Thymus (tissue), 14 donors: ENCODE measurements at places on chromosomes 1 and 21. TPM values are rescaled to one million over a fixed set of nuclear protein-coding genes. Genes with fewer than 3 reads are reported as not detected.

GRCh38 chr1:55476445-55477015 is 261.4 kb upstream of the USP24 start:
- no peak overlapping the region for H3K4me3 ChIP-seq
- no peaks in the 10 kb centered on the region for H3K4me1 ChIP-seq
- no peaks in the 10 kb centered on the region for H3K36me3 ChIP-seq
- H3K27me3 ChIP-seq, result peaks cover 3% of the 10 kb centered on the region
- no peak overlapping the region for H3K27ac ChIP-seq
- no peak for DNase-seq

DNA sequence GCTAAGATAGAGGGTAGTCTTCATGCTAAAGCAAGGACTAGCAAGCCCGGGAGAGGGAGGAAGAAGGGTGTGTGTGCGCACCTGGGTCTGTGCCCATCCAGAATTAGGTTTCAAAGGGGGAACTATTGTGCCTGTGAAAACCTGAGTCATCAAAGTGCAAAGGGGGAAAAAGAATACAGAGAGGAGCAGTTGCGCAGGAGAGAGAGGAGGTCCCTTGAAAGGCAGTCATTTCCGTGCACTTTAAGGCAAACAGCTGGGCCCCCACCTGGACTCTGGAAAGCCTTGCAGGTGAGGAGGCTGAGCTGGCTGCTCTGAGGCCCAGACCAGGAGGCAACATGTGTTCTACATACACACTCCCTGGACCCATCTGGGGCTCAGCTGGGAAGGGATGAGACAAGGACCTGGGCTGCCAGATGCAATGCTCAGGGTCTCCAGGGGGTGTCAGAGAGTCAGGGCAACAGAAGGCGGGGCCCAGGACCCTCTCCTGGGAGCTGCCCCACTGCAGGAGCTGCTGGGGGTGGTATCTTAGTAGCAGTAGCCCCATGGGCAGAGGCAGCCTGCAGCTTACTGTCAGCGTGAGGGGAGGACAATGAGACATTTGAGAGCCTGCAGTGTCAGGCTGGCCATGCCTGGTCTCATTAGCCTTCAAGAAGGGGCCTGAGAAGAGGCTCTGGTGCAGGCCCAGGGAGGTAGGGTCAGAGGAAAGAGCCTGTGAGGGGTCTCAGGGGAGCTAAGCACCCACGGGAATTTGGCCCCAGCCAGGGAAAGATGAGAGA is 14.3 kb downstream of the PROK1 start:
- H3K36me3 ChIP-seq, result no peaks in the 10 kb centered on the region
- peaks cover 8% of the 10 kb centered on the region for H3K4me1 ChIP-seq
- H3K4me3 ChIP-seq, result no peak overlapping the region
- H3K27me3 ChIP-seq, result no peaks in the 10 kb centered on the region

The OR6N1 gene
- total RNA-seq, result not detected

DNA sequence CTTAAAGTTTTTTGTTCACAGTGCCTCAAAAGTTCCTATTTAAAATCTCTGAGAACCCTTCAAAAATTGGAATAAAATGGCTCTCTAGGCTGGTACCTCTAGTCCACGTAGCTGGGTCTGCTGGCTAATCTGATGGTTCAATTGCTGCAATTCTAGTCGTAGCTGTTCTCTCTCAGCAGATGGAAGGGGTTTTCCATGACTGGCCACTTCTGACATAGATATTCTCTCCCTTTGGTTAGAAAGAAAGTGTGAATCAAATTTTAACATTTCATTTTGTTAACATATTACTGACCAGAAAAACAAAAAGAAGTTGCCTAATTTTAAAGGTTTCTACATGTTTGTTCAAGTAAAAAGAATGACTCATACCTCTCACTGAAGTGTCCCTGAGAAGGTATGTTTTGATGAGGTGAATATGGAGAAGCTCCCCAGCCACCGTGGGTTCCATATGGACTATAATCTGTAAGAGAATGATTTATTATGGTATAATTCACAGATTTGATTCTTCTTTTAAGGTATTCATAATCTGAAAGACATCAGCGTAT is 29.3 kb upstream of the SERPINC1 start:
- H3K36me3 ChIP-seq, result peaks cover 75% of the 10 kb centered on the region
- no peak overlapping the region for H3K27ac ChIP-seq
- no peak for DNase-seq
- no peaks in the 10 kb centered on the region for H3K4me1 ChIP-seq

GRCh38 chr1:207808911-207809555 is 57.2 kb downstream of the CD46 start:
- no peak overlapping the region for H3K27ac ChIP-seq
- no peaks in the 10 kb centered on the region for H3K27me3 ChIP-seq
- peaks cover 99% of the 10 kb centered on the region for H3K36me3 ChIP-seq
- peaks cover 15% of the 10 kb centered on the region for H3K4me1 ChIP-seq

DNA sequence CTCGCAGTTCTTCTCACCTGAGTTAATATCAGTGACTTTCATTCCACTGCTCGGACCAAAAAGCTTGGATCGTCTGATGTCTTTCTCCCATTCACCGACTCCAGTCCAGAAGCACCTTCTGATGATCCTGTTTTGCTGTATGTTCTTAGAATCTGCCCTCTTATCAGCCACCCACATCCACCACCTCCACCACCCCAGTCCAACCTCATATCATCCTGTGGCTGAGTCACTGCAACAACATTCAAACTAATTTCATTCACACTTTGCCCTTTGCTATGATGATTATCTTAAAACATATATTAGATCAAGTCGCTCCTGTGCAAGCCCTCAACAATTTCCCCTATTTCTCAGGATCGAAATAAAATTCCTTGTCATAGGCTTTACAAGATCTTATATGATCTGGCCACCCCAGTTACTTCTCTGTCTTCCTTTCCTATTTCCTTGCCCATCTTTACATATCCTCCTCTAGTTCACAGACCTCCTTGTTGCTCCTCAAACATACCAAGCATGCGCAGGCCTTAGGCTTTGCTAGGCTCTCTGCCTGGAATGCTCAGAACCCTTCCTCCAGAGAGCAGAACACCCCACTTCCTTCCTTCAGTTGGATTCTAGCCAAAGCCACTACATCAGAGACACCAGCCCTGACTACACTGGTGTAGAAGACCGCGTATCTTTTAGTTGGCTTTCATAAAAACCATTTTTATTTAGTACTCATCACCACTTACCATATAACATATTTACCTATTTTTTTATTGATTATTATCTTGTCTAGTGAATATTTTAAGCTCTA is 335.7 kb upstream of the GREM2 start:
- no peaks in the 10 kb centered on the region for H3K36me3 ChIP-seq
- no peak overlapping the region for H3K27ac ChIP-seq
- H3K27me3 ChIP-seq, result no peaks in the 10 kb centered on the region
- H3K4me3 ChIP-seq, result no peak overlapping the region
- H3K4me1 ChIP-seq, result no peaks in the 10 kb centered on the region

The FHAD1 gene
- total RNA-seq, result 0.66 TPM

The CCDC181 gene
- total RNA-seq, result 0.47 TPM

GRCh38 chr21:41483415-41483814 is 24.5 kb downstream of the TMPRSS2 start:
- H3K27ac ChIP-seq, result no peak overlapping the region
- no peaks in the 10 kb centered on the region for H3K36me3 ChIP-seq

DNA sequence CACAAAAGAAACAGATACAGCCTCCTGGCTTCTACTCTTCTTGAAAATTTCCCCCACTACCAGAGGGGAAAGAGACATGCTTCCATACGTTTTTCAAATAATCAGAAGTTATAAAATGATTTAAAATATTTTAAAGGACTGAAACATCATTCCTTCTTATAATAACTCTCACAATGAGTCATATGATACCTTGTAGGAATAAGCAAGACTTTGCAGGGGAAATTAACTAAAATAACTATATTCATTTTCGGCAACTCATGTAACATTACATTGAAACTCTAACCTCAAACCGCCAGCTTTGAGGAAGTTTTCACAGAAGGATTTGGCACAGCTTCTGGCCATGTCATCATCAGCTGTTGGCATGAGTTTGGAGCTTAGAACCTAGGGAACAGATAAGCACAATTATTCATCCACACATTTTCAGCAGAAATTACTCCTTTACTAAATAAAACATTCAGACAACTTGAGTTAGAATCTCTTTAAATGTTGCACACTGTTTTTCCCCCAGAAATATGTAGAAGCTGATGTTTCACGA is 85.9 kb downstream of the USP24 start:
- peaks cover 86% of the 10 kb centered on the region for H3K36me3 ChIP-seq
- H3K4me3 ChIP-seq, result no peak overlapping the region
- no peaks in the 10 kb centered on the region for H3K4me1 ChIP-seq
- no peak overlapping the region for H3K27ac ChIP-seq
- no peaks in the 10 kb centered on the region for H3K27me3 ChIP-seq
- no peak for DNase-seq

GRCh38 chr1:16012590-16013219 is 5.1 kb downstream of the HSPB7 start:
- H3K27me3 ChIP-seq, result peaks cover 51% of the 10 kb centered on the region
- H3K27ac ChIP-seq, result no peak overlapping the region
- H3K4me1 ChIP-seq, result peaks cover 4% of the 10 kb centered on the region
- no peaks in the 10 kb centered on the region for H3K36me3 ChIP-seq
- no peak overlapping the region for H3K4me3 ChIP-seq

DNA sequence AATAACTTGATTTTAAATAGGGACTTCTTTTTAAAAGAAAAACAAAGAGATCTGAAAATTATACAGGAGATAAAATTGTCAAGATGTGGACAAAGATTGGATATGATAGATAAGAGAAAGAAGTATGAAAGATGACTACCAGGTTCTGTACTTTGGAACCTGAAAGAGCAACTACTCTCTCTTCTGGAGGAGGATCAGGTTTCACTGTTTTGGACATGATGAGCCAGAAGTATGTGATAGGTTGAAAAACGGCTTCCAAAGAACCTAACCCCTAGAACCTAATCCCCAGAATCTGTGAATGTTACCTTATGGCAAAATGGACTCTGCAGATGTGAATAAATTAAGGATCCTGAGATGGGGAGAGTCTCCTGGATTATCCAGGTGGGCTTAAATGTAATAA is 26.2 kb downstream of the RSBN1 start:
- no peaks in the 10 kb centered on the region for H3K27me3 ChIP-seq
- H3K4me1 ChIP-seq, result peaks cover 21% of the 10 kb centered on the region
- no peak overlapping the region for H3K27ac ChIP-seq
- no peak overlapping the region for H3K4me3 ChIP-seq
- H3K36me3 ChIP-seq, result peaks cover 4% of the 10 kb centered on the region

DNA sequence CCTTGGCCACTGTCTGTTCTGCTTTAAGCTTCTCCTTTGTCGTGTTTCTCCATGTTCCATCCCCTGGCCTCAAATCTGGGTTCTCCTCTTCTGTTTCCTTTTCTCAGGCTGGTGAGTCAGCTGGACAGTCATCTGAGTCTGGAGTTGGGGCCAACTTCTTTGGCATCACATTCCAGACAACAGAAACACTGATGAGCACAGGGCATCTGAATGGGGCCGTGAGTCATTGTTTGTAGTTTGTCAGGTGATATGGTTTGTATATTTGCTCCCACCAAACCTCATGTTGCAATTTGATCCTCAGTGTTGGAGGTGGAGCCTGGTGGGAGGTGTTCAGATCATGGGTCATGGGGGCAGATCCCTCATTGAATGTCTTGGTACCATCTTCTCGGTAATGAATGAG is 14.3 kb upstream of the OLIG2 start:
- H3K27ac ChIP-seq, result no peak overlapping the region
- H3K4me1 ChIP-seq, result no peaks in the 10 kb centered on the region
- peaks cover 49% of the 10 kb centered on the region for H3K27me3 ChIP-seq

DNA sequence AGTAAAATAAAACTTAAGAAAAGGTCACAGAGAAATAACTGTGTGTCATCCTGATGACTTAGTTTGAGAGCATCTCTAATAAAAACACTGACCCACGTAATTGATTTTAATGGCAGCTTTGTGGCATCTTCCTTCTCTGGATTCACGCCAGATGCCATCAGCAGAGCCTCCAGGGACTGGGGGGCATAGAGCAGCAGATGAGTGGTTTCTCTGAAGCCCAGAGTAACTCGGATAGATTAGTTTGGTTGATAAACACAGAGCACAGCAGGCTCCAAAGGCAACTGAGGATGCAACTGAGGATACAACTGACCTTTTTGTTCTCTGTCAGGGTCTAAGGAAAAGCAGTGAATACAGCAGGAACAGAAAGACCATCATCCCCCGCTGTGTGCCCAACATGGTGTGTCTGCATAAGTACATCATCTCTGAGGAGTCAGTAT is 180.8 kb downstream of the RPS6KC1 start:
- no peak overlapping the region for H3K27ac ChIP-seq
- no peak overlapping the region for H3K4me3 ChIP-seq
- H3K4me1 ChIP-seq, result no peaks in the 10 kb centered on the region
- DNase-seq, result no peak
- no peaks in the 10 kb centered on the region for H3K27me3 ChIP-seq
- no peaks in the 10 kb centered on the region for H3K36me3 ChIP-seq

DNA sequence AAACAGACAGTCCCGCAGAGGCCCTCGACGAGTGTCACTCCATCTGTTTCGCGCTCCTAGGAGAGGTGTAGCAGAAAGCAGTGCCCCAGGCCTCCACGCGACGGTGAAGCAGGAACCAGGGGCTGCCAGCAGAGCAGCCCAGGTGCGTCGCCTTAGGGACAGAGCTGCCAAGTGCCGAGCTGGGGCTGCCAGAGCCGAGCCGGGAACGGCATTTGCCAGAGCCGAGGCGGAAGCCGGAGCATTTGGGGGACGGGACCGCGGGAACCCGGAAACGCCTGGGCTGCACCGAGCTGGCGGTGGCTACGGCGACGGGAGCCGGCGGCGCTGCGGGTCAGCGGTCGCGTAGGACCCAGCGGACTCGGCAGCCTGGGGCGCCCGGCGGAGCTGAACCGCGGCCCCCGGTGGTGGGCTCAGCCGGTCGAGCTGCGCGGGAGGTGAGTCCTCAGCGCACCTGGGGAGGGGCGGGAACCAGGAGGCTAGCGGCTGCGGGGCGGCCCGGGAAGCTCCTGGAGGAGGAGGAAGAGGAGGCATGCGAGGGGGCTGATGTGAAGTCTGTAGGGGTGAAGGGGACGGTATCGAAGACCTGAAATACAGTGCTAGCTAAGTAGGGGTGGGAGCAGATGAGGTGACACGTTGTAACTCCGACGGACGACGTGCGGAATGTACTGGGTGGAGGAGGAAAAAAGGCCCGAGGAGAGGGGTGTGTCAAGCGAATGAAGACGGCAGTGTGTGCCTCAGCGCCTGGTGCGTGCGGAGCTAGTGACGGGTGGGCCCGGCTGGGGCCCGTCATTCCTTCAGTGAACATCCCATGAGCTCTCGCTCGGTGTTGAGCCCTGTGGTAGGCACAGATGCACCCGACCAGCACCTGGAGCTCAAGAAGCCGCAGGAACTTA is at the start of gene SLC35A3:
TSS of gene SLC35A3 (plus strand) at position 268 of the 893 bp plus-strand sequence. CDS start 23,559 bp downstream, outside the sequence.
- H3K4me3 ChIP-seq, result peak within 1 kb of the TSS; percentile 88
- peak within 1 kb of the TSS; percentile 77 for H3K27ac ChIP-seq
- H3K36me3 ChIP-seq, result no peaks in the 10 kb centered on the region
- no peaks in the 10 kb centered on the region for H3K27me3 ChIP-seq

GRCh38 chr21:46023555-46023954 is 42.0 kb downstream of the COL6A1 start:
- H3K4me1 ChIP-seq, result no peaks in the 10 kb centered on the region
- H3K4me3 ChIP-seq, result no peak overlapping the region
- no peaks in the 10 kb centered on the region for H3K27me3 ChIP-seq
- H3K27ac ChIP-seq, result no peak overlapping the region
- no peak for DNase-seq

The RSPO1 gene
- total RNA-seq, result not detected

GRCh38 chr1:44030605-44031251 is 534 bp downstream of the SLC6A9 start:
- H3K4me3 ChIP-seq, result peak overlapping the region; percentile 49
- H3K36me3 ChIP-seq, result no peaks in the 10 kb centered on the region
- H3K27me3 ChIP-seq, result peaks cover 8% of the 10 kb centered on the region

The SLC6A9 gene
- total RNA-seq, result 0.57 TPM

- no peak for DNase-seq
- H3K27me3 ChIP-seq, result no peaks in the 10 kb centered on the region
- no peak overlapping the region for H3K27ac ChIP-seq
Measured at GRCh38 chr1:228960705-228961104, 225.4 kb downstream of the RHOU start.

The TPTE gene
- not detected for total RNA-seq

- no peak for DNase-seq
- H3K27me3 ChIP-seq, result peaks cover 2% of the 10 kb centered on the region
- no peaks in the 10 kb centered on the region for H3K36me3 ChIP-seq
- no peak overlapping the region for H3K27ac ChIP-seq
- peaks cover 4% of the 10 kb centered on the region for H3K4me1 ChIP-seq
Measured at GRCh38 chr1:17574516-17574915, 35.0 kb downstream of the ARHGEF10L start.
